ENCODE measurements at places on chromosomes 2 and 18.

DNA sequence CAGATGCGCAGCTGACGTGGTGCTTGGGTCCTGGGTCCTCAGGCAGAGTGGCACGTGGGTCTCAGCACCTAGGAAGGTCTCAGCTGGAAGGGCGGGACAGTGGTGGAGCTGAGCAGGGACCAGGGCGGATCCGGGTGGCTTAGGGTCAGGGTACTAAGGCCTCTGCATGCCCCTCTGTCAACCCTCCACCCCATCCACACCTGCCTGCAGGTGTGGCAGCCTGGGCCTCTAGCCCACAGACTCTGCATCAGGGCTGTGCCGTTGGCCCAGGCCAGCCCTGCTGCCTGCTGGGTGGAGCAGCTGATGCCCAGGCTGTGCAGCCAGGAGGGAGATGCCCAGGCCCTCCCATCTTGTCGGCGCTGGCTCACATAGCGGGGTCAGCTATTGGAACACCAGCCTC lies 24.6 kb upstream of the OTOS start:
- DNase-seq, result no peak

DNA sequence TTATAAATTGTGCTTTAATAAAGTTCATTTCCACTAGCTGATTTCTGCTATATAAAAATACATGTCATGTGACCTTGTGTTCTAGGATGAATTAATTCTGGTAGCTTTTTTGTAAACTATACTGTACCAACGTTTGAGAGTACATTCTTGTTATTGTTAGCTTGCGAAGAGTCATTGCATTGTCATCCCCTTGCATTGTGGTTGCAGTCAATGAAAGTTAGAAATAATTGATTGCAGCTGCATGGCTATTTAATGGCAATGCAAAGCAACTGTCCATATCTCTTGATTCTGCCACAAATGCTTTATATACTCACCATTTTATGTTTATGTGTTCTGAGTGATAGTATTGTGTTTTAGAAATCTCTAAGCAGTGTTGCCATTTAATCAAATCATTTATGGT lies 91.6 kb downstream of the ZNF407 start:
- DNase-seq, result no peak

- DNase-seq, result no peak
Observed at GRCh38 chr18:13642440-13642827, 83.9 kb downstream of the FAM210A start.

DNA sequence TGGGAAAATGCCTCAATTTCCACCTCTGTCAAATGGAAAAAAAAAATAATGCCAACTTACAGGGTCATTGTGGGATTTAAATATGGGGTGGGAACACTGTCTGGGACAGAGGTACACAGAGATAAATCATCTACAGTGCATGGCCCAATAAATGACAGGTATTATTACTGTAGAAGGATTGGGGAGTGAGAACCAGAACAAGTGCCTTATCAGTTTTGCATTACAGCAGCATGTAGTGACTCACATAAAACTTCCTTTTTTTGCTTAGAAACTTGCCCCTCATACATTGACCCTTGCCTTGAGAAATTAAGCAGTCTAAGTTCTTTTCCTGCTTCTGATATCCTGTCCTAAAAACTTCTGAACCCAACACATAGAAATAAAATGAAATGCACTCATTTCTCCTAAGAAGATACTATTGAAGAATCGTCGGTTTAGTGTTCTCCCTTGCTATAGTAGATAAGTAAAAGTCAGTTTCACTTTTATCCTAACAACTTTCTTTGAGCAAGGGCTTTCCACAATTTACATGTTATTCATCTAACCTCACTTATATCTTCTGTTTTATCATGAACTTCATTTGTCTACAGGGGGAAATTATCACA lies 121.0 kb upstream of the HAAO start:
- no peak for DNase-seq

DNA sequence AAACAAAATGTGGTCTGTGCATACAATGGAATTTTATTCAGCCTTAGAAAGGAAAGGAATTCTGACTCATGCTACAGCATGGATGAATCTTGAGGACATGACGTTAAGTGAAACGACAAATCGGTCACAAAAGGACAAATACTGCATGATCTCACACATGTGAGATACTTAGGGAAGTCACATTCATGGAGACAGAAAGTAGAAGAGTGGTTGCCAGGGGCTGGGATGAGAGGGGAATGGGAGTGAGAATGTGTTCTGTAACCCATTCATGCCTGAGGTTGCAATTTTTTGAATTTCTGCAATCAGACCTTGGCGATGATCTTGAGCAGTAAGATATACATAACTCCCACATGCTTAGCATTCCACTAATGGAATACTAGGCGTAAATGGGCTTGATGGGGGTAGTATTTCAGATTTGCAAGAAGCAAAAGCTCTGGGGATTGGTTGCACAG lies 22.0 kb downstream of the FHL2 start:
- no peak for DNase-seq

GRCh38 chr2:114962532-114962931 lies 520.1 kb downstream of the DPP10 start:
- DNase-seq, result no peak

DNA sequence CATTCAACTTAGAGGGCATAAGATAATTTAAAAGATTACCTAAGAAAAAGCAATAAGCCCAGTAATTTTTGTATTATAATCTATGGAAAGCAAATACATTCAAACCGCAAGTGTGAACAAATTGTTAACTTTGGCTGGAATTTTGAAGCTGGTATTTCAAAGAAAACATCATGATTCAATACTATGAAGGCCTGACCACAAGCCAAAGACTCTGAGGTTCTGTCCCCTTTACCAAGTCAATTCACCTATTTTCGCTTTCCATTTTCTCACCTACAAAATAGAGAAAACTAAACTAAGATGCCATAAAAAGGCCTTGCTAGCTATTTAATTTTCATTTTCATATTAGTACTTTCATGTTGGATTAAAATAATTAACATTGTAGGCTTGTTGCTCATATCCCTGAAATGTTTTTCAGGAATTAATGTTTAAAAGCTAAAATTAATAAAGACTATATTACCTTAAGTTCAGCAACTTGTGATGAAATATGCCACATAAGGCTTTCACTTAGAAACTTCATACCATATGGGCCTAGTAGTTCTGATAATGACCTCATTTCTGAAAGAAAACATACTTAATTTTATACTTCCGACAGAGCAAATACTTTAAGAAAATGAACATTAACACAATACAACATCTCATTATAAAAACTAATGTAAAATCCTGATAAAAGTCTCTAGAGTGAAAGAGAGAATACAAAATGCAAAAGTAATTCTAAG lies 85.7 kb upstream of the FRZB start:
- DNase-seq, result no peak

- no peak for DNase-seq
Observed at GRCh38 chr2:232038881-232039485, 77.5 kb downstream of the DIS3L2 start.

- no peak for DNase-seq
Observed at GRCh38 chr2:150494234-150494945, 6.9 kb upstream of the RND3 start.

- no peak for DNase-seq
Observed at GRCh38 chr18:77047803-77048419, 84.7 kb downstream of the MBP start.

- DNase-seq, result no peak
Observed at GRCh38 chr18:48004577-48004976, 74.1 kb upstream of the SMAD2 start.

- no peak for DNase-seq
Observed at GRCh38 chr2:79223539-79223938, 64.0 kb upstream of the REG3A start.

DNA sequence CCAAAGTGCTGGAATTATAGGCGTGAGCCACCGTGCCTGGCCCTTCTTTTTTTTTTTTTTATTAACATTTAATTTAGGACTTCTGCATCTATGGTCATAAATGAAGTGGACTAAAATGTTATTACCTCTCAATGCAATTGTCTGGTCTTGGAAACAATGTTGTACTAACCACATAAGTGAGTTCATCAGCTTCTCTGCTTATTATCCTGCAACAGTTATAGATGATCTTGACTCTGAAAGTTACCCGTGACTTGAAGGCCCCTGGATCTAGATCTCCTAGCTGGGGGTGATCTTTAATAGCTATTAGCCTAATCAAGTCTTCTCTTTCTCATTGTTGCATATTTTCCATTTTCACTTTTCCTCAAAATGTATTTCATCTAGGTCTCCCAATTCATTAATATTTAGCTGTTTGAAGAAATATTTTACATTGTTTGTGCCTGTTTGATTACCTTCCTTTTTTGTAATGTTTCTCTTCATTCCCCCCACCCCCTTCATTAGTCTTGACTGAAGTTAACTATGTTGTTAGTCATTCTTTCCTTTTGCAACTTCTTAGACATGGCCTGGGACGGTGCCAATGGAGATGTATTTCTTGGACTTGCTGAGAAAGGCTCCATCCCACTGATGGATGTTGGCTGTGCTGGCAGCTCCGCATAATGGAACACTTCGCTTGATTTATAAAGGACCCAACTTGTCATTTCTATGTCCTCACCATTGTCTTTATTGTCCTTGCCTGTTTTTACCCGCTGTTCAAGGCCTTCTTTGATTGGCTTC lies 141.6 kb upstream of the RIOK3 start:
- peak; percentile 35 for DNase-seq

DNA sequence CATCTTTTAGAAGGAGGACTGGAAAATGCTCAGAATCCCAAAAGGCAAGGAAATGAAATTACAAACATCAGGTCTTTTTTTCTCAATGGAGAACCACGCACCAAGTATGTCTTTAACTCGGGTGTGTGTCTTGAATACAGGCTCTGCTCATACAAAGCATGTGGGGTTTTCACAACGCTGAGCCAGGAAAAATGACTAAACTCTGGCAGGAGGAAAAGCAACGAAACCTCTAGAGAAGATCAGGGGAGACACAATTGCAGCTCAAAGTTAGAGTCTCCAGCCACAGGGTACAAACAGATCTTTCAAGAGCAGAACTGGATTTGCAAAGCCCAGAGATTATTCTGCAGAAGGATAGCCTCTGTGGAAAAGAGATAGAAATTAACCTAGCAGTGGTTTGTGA lies 42.8 kb upstream of the TPO start:
- no peak for DNase-seq

DNA sequence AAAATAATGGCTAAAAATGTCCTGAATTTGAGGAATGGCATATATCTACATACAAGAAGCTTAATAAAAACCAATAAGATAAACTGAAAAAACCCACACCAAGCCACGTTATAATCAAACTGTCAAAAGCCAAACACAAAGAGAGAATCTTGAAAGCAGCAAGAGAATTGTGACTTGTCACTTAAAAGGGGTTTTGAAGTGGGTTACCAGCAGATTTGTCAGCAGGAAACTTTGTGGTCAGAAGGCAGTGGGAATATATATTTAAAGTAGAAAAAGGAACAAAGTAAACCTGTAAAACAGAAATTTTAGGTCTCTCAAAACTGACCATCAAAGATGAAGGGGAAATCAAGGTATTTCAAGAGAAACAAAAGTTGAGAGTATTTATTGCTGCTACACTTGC lies 171.9 kb upstream of the CNTNAP5 start:
- no peak for DNase-seq

- DNase-seq, result no peak
Observed at GRCh38 chr2:46230115-46230571, 67.1 kb upstream of the EPAS1 start.

Data from amniotic stem cell (primary cell).